ENCODE measurements at places on chromosomes 6 and 20.

GRCh38 chr20:29873946-29874345 is 1383.5 kb upstream of the DEFB115 start:
- DNase-seq: peak; percentile 37

- DNase-seq: peak; percentile 24
These were observed 19.3 kb upstream of the SCML4 start for GRCh38 chr6:107843400-107843799.

DNA sequence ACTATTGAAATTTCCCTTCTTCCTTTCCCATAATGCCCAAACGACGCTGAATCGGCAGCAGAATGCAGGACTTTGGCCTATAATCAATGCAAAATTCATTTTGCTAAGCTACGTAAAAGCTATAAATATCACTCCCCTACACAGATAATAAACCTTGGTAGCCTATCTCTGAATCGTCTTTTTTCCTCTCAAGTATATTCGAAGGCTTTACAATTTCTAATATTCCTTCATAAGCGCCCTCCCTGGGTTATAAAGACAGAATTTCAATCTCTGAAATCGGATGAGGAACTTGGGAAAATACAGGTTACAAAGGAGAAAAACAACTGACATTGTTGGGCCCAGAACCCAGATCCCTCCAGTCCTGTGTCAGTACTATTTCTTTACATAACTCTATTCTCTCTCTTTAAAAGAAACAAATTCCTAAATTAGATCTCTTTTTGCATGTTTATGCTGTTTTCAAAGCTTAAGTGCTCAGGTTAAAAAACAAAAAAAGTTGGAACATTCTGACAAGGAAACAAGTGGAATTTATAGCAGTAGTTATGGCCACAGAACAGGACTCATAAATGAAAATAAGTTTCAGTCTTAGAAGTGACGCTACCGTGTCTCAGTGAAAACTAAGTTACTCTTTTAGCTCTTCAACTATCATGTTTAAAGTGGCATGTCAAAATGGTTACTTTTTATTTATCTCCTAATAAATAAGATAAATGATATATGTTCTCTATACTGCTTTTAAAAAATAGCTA is 84.5 kb downstream of the SESN1 start:
- DNase-seq: no peak

DNA sequence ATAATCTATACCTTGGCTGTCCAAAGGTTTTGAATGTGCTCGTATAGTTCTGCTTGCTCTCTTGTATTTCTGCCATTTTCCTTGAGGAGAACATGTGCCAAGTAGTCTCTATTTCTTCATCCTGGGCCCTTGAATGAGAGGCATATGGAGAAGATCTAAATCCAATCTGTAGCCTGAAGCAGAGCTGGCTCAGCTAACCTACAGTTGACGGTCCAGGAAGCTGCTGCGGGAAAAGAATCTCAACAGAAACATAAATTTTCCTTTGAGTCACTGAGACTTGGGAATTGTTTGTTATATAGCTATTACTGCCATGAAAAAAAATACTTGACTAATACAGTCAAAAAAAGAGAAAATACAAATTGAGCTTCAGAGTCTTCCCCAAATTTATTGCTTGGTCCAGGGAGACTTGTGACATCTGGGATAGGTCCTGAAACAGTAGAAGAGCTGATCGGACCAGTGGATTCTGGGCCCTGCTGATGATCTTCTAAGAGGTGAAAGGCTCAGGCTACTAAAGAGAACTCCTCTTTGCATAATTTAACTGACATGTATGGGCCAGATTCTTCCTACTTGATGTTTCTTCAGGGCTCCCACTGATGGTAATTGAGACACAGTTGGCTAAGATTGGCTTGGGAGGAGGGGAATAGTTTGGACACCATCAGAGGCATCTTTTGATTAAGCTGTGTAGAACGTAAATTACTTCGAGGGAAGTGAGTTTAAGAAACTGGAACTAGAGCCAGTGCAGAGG is 29.9 kb upstream of the PLCB4 start:
- DNase-seq: no peak

DNA sequence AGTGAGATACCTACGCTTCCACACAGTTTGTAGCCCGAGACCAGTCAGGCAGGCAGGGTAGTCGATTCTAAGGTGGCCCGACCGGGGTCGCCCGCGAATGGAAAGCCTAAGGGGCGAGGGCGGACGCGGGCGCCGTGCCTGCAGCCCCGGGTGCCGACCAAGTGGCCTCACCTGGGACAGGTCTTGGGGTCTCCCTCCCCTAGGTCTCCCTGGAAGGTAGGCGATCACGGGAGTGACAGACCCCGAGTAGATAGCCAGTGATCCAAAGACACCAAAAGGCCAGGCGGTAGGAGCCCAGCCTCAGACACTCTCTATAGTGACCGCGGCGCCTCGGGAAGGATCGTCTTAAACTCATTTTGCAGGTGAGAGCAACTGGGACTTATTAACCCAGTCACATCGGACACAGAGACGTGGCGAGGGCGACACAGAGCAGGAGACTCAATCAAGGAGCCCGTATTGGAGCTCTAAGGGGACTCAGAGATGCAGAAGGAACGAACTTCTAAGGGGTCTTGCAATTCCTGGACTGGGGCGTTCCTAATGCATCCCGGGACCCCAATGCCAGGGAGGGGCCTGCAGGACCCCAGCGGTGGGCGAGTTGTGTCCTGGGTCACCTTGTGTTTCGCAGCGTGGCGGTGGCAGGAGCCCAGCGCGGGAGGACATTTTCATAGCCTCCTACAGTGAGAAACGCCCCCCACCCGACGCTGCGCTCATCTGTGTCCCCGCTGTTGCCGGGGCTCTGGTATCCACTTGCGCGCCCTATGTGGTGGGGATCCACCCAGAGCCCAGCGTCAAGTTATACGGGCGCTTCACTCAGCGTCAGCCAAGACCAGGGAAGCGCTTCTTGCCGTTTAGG is 2.1 kb upstream of the VSX1 start:
- DNase-seq: peak; percentile 62

- no peak for DNase-seq
These were observed 33.9 kb downstream of the REV3L start for GRCh38 chr6:111449129-111449528.

DNA sequence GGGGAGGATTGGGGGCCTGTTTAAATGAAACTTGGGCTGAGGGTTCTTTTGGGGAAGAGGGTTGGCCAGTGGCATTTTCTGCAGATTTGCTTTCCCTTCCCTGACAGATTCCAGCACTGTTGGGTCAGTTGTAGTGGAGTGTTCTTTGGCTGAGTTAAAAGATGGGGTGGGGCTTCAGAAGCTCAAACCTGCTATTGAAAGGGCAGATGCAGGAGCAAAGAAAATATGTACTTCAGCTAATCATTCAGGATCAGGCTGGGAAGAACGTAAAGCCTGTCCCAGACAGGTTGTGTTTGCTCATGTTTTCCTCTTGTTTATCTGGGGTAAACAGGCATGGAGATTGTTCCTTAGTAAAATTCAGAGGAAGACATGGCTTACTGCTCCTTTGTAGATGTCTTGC is 2.5 kb downstream of the SASH1 start:
- no peak for DNase-seq

- DNase-seq: no peak
These were observed 82.0 kb downstream of the SERAC1 start for GRCh38 chr6:158086054-158086503.

GRCh38 chr20:16922834-16923233 is 174.7 kb downstream of the OTOR start:
- no peak for DNase-seq

DNA sequence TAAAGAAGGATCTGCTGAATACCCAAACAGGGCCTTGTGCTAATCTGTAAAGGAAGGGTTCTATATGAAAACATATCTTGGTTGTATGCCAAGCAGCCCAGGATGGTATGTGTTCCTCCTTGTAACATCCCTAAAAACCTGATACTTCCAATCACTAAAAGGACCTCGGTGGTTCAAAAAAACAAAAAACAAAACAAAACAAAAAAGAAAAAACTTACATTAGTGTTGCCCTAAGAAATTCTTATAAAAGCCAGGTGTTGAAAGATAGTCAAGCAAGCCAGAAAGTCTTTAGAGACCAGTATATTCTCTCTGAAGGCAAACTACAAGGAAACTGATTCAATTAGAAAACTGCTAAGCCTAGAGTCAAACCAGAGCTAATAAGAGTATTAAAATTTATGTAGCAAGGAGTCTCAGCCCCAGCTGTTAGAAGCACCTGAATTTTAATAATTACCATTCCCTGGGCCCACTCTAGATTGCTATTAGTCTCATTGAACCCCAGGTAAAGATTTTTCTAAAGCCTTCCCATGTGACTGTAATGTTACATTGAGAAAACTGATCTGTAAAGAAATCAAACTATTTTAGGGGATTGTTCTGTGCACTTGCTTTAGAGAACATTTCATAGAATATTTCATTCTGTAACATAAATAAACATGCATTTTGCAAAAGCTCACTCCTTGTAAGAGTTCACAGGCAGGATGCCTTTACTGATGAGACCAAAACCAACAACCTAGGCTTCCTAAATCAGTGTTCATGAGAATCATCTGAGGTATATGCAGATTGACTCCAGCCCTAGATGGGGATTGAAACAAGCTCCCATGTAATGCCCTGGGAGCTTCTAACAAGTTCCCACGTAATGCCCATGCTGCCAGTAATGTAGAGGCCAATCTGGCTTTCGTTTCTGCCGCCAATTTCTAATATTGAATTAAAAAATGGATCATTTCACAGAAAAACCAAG is 95.2 kb upstream of the BTN3A2 start:
- no peak for DNase-seq

- no peak for DNase-seq
These were observed at the start of gene GPX5 for GRCh38 chr6:28525496-28526039. Gene GPX5 (plus strand): TSS chr6:28525881. CDS start chr6:28526014, 133 bp downstream.

- no peak for DNase-seq
These were observed 82.3 kb upstream of the BCLAF1 start for GRCh38 chr6:136371959-136372358.

GRCh38 chr20:53074811-53075314 is 102.7 kb downstream of the TSHZ2 start:
- no peak for DNase-seq

GRCh38 chr6:3650076-3650958 is 101.2 kb downstream of the PXDC1 start:
- DNase-seq: no peak

DNA sequence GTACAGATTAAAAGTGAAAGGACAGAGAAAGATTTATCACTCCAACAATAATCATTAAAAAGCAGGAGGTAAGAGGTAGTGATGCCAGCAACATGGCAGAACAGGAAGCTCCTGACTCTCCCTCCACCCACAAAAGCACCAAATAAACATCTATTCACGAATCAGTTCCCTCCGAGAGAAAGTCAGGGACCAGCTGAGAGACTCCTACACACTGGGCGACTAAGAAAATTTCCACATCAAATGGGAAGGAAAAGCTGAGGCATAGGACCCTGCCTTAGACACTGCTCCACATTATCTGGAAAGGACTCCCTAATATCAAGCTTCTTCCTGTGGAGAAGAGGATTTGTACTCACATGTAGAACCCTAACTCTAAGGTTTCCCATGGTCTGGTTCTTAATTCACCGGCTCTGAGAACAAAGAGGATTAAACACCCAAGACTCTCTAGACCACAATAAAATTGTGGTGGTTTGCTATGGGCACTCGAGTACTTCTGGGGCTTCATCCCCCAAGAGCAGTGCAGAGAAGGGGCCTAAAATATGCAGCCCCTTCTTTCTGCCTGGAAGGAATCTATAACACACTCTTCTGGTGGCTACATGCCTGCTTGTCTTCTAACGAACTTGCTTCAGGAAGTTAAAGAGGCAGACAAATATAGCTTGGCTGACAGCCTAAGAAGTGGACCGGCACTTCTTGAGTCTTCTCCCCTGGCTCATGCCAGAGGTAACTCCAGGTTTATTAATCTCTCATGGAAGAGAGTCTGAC is 29.4 kb upstream of the ASF1A start:
- no peak for DNase-seq

- DNase-seq: no peak
These were observed 62.7 kb downstream of the EDN3 start for GRCh38 chr20:59363101-59363500.

GRCh38 chr6:70601014-70601413 is 34.3 kb downstream of the SDHAF4 start:
- DNase-seq: no peak

DNA sequence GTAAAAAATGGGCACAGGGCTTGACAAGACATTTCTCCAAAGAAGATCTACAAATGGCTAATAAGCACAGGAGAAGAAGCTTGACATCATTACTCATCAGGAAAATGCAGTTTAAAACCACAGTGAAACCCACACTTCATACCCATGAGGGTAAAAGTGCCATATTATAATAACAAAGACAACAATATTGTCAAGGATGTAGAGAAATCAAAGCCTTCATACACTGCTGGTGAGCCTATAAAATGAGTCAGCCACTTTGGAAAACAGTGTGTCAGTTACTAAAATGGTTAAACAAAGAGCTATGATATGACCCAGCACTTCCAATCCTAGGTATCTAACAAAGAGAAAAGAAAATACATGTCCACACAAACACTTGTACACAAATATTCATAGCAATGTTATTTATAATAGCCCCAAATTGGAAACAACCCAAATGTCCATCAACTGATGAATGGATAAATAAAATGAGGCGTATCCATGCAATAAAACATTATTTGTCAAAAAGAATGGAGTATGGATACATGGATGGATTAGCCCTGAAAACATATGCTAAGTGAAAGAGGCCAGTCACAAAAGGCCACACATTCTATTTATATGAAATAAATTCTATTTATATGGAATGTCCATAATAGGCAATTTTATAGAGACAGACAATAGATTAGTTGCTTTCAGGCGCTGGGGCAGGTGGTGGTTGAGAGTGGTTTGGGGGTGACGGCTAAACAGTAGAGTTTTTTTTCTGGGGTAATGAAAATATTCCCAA is 11.5 kb upstream of the IL20RA start:
- DNase-seq: no peak

- no peak for DNase-seq
These were observed 744.1 kb upstream of the GJE1 start for GRCh38 chr6:141388666-141389065.

- DNase-seq: no peak
These were observed 97.0 kb downstream of the RREB1 start for GRCh38 chr6:7204726-7205125.

DNA sequence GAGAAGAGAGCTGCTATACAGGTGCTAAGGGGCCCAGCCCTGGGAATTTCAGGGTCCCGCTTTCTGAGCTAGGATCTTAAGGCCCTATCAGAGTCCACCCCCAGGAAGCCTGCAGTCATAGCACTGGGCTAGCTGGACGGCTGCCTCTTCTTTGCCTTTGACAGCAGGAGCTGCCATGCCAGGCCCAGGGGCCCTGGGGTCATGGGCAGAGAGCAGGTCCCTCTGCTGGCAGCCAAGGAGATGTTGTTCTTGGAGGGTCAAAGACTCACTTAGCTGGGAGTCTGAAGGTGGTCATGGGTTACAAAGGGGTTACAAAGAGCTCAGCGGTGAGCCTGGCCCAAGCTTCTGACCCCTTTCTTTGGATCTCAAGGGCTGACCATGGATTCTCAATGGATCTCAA is 52.7 kb downstream of the RPP21 start:
- DNase-seq: no peak

DNA sequence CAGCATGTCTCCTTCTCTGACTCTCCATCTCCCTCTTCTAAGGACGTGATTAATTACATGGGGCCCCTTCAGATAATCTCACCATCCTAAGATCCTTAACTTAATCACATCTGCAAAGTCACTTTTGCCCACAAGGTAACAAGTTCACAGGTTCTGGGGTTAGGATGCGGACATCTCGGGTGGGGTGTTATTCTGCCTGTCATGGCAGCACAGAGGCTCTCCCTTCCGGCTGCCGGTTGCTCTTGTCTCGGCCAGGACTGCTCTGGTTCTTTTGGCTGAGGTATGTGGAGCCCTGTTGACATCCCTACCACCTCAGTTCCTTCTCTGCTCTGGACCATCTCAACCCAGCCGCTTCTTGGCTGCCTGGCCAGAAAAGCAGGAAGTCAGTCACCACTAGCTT is 4.2 kb upstream of the CST11 start:
- no peak for DNase-seq

- DNase-seq: no peak
These were observed 48.7 kb downstream of the ADAT2 start for GRCh38 chr6:143401636-143402370.

Data from stimulated activated CD4-positive, alpha-beta T cell treated with anti-CD3 and anti-CD28 coated beads, Interleukin-2, amount 100 ng/mL, for 24 hours (primary cell).